ENCODE measurements at places on chromosomes 5 and 9.

- DNase-seq = no peak
These were observed 87.8 kb upstream of the APC start for GRCh38 chr5:112649882-112650281.

DNA sequence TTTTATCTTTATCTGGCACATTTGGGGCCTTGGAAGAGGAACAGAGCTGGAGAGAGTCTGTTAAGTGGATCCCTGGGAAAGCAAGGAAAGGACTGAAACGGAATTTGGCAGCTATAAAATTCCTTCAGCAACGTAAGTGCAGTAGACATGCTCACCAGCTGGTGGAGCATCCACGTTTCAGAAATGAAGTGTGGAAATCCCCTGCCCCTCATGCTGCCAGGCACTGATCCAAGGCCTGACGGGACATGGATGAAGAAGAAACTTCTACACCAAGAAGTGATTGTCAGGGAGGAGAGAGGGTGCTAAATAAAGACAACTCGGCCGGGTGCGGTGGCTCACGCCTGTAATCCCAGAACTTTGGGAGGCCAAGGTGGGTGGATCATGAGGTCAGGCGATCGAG, 209.3 kb downstream of the ROR2 start:
- no peak for DNase-seq

DNA sequence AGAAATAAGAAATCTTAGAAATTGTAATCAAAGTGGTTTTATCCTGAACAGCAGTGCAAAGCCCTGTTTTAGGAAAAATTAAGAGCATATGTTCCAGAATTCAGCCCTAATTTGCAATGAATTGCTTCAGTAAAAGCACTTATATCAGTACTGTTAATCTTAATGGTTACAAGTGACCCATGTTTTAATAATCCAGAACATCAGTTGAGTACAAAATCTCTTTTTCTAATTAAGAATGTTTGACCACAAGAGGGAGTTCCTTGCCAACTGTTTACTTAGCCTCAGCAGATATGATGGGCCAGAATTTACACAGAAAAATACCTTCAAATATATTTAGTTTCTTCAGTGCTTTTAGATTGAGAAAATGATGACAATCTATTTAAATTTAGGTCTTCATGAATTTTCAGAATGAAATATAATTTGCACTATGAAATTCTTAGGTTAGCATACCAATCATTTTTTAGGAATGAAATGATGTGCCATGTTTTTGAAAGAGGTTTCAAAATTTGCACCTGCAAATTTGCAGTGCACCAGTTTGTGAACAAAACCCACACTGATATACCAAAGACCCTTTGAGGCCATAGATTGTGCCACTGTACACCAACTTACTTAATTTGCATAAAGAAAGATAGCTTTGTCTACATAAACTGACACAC, 926.3 kb upstream of the ARRDC3 start:
- DNase-seq = no peak

- DNase-seq = peak; percentile 40
These were observed 54.8 kb downstream of the IQGAP2 start for GRCh38 chr5:76457674-76458485.

- DNase-seq = no peak
These were observed 168.3 kb downstream of the GABBR2 start for GRCh38 chr9:98540476-98540875.

- DNase-seq = no peak
These were observed 1244.1 kb upstream of the CDH6 start for GRCh38 chr5:29949301-29949872.

- no peak for DNase-seq
These were observed 1.5 kb upstream of the STC2 start for GRCh38 chr5:173329491-173330337.

DNA sequence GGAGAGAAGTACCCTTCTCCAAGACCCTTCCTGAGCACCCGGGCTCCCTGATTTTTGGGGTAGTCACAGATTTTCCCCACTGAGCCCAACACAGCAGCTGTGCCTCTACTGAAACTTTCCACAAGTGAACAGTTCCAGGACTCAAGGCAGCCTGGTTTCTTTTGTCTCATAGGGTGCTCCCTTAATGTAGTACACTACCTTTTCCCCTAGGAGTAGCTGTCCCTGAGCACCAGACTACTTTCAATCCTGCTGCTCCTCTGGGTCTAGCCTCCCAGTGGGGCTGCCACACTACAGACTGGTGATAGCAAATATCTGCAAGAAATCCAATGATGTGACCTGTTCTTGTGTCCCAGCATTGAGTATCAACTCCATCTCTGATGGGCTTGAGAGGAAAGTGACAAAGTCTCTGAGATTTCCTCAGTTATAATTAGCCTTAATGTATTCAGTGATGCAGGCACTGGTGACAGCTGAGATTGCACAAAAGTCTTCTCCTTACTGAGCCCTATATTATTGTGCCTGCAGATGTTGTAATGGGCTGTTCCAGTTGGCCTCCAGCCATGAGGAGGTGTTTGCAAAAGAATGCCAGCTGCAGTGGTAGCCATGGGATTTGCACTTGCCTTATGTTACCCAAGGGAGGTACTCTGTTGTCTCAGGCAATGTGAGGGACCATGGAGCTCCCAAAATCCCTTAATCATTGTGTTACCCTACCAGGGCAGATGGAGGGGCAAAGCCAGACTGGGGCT, 1802.5 kb downstream of the EFNA5 start:
- DNase-seq = no peak

DNA sequence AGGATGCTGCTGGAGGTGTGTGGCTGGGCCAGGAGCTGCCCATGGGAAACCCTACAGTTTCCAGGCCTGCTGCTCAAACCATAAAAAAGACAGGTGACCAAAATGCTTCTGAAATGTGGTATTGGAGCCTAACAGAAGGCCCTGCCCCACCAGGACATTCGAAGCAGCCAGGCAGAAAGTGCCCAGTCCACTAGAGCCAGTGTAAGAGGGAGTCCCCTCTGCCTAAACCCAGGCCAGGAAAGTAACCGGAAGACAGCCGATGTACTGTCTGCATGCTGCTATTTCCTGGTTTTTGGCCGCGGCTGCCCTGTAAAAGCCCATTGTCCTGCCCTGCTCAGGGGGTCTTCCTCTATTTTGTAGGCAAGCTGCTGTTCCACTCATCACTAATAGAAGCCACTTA, 150.7 kb upstream of the IRX2 start:
- DNase-seq = no peak

DNA sequence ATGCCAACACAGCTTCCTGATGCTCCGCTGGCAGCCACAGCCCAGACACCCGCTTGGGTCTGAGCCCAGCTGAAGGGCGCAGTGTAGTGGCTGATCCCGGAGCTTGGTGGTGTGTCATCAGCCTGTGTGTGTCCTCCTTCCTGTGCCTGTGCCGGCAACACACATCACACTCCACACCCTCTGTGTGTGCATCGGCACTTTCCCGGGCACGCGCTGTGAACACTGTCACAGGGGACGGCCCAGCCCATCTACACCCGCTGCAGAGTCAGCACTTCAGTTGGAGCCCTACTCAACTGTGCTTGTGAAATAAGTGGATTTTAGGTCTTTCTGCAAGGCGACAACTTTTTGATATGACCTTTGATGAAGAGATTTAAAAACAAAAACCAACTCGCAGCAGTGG, 189.4 kb downstream of the IRX2 start:
- DNase-seq = no peak

DNA sequence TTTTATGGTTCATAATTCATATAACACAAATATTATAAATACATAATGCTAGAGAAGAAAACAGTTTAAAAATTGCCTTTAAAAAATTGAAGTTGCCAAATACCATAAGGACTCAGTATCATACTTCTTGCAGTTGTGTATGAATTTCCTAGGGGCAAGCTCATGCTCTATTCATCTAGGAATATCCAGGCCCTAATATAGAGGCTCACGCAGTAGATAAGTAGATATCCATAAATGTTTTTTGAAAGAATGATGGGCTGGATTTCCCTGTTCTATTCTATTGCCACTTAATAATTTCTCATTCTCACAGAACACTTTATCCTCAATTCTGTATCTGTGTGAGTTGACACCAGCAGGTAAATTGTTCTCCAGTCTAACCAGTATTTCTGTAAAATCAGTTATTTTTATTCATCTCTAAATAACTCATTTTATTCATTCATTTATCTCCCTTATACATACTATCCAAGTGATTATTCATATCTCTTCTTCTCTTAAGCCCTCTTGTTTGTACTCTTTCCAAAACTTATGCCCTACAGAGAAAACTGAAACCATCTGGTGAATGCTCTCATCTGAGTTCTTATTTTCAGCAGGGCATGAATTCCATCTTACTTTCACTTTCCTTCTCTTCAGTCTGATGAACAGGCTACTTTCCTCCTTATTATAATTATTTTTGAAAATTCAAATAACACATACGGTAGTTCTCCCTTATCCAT, 97.1 kb downstream of the SLC44A1 start:
- peak; percentile 54 for DNase-seq

GRCh38 chr5:159797261-159797970, 118.9 kb upstream of the ADRA1B start:
- no peak for DNase-seq

GRCh38 chr5:151825445-151825844, 53.7 kb downstream of the G3BP1 start:
- peak; percentile 24 for DNase-seq

DNA sequence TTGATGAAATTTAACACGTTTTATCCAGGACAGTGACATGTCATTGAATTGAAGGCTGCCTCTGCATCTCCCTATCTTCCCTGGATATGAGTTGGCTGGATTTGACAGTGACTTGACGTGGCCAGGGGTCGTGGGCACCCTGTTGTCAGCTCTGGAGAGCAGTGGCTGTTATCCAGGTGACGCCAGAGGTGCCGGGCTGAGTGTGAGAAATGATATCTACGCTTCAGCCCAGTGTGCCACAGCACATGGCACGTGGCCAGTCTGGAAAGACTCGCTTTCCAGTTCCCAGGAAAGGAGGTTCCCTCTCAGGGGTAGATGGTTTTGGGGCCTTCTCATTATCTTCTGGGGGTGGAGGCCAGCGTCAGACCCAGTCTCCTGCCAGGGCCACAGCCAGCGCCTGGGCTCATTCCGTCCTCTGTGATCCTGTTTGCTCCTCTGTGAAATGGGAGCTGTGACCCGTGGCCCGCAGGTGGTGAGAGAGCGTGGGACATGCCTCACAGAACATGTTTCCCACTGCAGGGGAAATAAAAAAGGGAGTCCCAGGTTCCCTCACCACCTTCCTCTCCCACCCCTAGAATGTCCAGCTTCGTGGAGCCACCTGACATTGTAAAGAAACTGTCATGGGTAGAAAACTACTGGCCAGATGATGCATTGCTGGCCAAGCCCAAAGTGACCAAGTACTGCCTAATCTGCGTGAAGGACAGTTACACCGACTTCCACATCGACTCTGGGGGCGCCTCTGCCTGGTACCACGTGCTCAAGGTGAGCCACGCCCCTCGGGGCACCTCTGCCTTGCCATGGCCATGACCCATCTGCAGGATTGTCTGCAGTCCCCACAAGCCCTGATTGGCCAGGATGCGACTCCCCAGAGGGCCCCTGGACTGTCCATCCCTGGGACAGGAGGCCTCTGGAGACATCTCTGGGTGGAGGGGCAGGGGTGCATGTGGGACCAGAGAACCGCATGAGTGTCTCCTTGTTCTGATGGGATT, 76.5 kb downstream of the PHF2 start:
- no peak for DNase-seq

DNA sequence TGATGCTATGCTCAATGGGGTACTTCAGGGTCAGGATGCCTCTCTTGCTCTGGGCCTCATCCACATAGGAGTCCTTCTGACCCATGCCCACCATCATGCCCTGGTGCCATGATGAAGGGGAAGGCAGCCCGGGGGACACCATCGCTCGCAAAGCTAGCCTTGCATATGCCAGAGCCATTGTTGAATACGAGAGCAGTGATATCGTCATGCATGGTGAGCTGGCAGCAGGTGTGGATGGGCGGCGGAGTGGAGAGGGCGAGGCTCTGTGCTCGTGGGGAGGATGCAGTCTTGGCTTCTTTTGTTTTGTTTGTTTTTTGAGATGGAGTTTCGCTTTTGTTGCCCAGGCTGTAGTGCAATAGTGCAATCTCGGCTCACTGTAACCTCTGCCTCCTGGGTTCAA, 17.2 kb upstream of the SPZ1 start:
- DNase-seq = no peak

DNA sequence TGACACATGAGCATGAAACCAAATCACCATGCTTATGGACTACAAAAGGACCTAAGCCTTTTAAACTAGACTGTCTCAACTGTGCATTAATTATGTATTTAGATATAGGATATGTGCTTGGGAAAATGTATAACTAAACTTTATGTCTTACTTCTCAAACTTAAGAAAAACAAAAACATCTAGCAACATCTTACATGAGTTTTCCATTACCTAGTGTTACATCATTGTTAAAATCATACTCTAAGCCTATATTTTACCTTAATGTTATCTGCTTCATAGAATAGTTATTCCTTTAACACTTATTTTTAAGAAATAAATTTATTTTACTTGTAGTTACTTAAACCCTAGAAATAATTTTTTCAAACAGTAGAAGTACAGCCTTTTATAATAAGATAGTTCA, 24.0 kb downstream of the NME5 start:
- DNase-seq = no peak

- no peak for DNase-seq
These were observed 29.3 kb upstream of the SPDL1 start for GRCh38 chr5:169554251-169554650.

- DNase-seq = no peak
These were observed 265.5 kb upstream of the ADAMTSL1 start for GRCh38 chr9:18208166-18209059.

GRCh38 chr9:133545494-133546286, 11.2 kb downstream of the ADAMTSL2 start:
- DNase-seq = no peak

- no peak for DNase-seq
These were observed 212.5 kb downstream of the FANCC start for GRCh38 chr9:95104980-95105379.

GRCh38 chr5:9233035-9233434, 312.8 kb downstream of the SEMA5A start:
- DNase-seq = no peak

GRCh38 chr5:173547579-173547978, 68.9 kb downstream of the BOD1 start:
- DNase-seq = no peak

- no peak for DNase-seq
These were observed 10.8 kb downstream of the KCNT1 start for GRCh38 chr9:135712613-135713295.

DNA sequence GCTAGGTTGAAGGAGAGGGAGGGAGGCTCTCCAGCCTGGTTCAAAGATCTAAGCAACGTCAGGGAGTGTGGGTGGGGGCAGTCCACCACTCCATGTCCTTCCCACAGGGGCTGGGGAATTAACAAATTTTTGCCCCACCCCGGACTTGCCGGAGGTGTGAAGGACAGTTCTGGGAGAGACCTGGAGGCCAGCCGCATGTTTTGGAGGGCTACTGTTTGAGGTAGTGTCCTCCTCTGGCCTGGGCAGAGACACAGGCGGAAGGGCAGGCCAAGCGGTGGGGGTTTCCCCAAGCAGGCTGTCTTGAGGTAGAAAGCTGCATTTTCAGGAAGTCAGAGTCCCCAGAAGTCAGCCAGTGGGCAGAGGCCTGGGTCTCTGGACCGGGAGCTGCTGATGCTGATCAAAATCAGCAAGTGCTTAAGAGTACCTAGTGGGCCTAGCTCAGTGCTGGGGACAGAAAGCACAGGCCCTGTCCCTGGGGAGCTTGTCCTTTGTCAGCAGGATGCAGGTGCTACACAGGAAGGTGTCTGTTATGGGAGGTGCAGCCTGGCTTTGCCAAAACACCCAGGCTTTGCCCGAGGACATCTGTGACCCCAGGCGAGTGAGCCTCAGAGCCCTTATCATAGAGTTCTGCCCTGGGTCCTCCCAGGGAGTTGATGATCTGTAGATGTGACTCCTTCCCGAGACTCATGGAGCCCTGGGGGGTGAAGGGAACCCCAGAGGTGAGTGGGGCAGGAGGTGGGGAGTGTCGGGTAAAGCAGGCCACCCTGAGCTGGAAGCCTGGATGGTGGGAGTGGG, 18.5 kb downstream of the JADE2 start:
- DNase-seq = peak; percentile 93

Data from common myeloid progenitor, CD34-positive (primary cell).